ENCODE measurements at places on chromosomes 3 and 15.

GRCh38 chr3:154123906-154124305 lies 2.7 kb downstream of the ARHGEF26 start:
- DNase-seq: no peak

- DNase-seq: no peak
Observed at GRCh38 chr3:16059081-16059537, 115.4 kb upstream of the GALNT15 start.

GRCh38 chr3:172625404-172625803 lies 85.5 kb downstream of the NCEH1 start:
- DNase-seq: no peak

GRCh38 chr3:159923956-159924355 lies 64.7 kb upstream of the IL12A start:
- DNase-seq: no peak

- DNase-seq: no peak
Observed at GRCh38 chr3:21170964-21171363, 580.0 kb downstream of the ZNF385D start.

DNA sequence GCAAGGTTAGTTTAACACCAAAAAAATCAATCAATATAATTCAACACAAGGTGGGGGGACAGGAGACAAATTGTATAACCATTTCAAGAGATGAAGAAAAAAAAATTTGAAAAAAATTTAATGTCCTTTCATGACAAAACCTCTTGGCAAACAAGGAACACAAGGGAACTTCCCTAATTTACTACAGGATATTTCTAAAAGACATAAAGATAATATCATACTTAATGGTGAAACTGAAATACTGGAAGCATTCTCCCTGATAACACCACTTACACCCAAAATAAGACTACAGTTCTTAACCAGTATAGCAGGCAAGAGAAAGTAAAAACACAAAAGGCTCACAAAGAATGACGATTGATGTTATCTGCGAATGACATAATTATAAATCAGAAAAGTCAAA lies 44.7 kb downstream of the IFT57 start:
- DNase-seq: no peak

DNA sequence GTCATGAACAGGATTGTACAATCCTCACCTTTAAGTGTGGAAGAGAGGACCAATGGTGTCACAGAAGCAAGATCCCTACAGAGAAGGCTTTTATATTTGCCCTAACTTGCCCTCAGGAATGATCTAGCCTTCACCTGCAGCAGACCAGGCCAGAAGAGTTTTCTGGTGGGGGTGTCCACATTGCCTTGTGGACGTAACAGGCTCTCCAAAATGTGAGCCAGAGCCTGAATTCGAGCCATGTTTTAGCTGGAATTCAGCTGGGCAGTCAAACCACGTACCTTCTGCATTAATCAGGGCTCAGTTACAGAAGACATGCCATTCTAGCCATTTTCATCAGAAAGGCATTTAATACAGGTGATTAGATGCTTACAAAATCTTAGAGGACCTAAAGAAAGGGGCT lies 23.6 kb upstream of the RAB7A start:
- DNase-seq: no peak

DNA sequence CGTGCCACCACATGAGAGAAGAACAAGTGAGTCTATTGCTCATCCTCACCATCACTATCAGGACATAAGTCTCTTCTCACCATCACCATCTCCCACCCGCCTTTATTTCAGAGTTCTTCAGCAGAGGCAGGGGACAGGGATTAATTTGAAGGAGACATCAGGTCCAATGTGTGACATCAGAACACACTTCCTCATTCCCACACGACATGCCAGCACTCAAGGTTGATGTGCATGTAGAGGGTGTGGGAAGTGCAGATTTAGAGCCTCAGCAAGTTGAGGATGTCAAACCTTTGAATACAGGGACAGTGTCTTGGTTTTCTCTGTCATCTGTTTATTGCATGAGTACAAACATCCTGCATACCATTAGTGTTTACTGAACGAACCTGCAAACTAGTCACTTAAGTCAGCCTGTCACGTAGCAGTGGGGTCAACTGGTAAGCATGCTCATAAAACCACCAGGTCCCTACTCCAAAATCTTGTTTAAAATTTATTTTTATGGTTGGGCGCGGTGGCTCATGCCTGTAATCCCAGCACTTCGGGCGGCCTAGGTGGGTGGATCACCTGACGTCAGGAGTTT lies 104.4 kb downstream of the MYLK start:
- DNase-seq: no peak
